A549 (cell line): ENCODE measurements at places on chromosomes 3 and 15.

DNA sequence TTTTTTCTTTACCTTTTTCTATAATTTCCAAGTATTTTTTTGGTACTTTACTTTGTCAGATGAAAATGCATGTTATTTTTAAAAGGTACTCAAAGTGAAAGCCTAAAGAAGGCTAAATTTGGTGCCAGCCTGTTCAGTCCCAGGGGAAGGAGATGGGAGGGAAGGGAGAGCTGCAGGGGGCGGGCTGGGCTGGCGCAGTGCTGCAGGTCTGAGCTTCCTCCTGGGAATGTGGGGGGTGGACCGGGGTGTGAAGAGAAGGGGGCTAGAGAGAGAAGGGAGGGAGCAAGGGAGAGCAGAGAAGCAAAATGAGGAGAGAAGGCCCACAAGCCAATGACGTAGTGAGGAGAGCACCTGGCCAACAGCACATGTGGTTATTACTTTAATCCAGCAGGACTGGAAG, 71.0 kb upstream of the SCN5A start:
- no peak for DNase-seq

DNA sequence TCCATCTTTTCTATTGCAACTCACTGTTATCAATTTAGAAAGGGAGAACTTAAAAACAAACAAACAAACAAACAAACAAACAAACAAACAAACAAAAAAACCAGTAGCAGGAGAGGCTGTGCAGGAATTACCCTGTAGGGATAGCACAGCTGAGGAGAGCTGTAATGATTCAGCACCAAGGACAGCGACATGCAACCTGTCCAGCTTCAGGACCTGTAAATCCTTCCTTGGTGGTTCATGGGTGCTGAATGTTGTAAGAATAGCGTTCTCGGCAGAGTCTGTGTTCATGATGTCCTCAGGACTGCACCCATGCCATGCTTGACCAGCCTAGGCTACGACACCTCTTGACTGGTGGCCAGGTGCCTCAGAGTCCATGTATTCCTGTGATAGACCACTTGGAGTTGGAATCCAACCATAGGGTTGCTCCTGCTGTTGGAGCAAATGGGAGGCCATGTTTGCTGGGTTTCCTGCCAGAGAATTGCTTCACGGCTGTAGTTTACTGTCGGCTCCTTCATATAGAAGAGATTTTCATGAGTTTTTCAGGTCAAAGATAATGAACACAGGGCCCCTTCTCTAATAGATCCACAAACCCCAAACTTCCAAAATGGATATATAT, 65.9 kb downstream of the CACNA2D3 start:
- DNase-seq, result peak; percentile 46

DNA sequence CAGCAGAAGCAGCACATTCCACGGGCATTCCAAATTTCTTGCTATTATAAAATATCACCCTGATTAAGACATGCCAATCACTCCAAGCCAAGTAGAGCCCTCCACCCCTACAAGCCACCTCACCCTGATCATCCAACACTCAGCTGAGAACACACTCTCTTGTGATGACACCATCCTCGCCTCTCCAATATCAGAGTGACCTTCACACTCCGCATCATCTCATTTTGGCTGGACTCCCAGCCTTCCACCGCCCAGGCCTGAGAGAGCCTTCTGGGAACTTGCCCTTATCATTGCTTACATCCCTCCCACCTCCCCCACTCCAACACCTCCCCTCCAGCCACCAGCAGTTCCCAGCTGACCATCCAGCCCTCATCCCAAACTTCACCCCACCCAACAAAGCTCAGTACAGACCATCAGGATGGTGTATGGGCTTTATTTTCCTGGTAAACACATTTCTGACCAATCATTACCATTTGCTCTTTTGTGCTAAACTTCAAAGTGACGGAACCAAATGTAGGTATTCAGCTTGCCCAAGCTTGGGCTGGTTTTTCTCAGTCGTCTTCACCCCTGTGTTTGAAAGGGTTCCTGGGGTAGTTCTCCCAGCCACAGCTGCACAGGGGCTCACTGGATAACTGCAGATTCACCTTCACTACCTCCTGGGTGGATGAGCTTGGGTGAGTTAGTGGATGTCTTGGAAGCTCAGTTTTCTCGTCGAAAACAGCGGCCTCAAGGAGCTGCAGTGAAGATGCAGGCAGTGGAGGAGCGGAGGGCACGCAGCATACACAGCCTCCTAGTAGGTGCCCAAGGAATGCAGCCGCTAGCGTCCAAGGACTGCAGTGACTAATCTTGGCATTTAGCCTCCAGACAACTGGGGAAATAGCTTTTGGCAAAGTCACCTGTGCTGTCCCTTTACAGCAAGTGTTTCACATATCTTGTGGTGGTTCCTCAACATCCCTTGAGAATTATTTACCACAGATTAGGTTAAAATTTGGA, 115.1 kb downstream of the LIPC start:
- peak; percentile 93 for DNase-seq

DNA sequence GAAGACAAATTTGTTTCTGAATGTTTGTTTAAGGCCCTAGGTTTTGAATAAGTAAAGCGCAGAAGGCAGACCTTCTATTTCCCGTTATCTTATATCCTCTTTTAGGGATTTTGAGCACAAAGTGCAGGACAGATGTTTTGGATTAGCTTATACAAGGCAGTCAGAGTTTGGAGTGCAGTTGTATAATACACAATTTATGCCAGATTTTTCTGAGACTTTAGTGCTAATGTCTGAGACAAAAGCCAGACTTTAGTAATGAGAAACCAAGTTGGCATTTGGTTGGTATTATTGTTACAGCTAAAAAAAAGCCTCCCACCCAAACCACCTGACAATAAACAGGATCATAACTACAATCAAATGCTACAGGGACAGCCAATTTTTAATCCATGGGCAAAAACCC, 309.9 kb upstream of the SATB1 start:
- DNase-seq, result no peak

GRCh38 chr15:99307735-99308134, 56.5 kb downstream of the LRRC28 start:
- no peak for DNase-seq

- no peak for DNase-seq
Measured at GRCh38 chr15:41354371-41354770, 21.7 kb downstream of the NUSAP1 start.

DNA sequence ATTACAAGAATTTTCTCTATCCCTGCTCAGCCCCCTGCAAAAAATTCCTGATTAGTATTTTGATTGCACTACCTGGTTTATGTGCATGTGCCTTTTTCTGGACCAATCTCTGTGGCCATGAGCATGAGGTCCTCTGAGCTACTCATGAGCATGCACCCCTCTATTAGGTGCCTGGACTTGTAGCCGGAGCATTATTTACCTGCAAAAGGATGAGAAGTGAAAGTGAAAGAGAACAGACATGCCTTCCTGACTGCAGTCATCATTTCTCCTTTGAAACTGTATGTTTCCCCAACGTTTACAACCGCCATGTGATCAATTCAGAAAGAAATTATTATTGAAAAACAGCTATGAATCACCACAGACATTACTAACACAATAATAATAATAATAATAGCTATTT, 1008.8 kb downstream of the ROBO2 start:
- DNase-seq, result no peak

DNA sequence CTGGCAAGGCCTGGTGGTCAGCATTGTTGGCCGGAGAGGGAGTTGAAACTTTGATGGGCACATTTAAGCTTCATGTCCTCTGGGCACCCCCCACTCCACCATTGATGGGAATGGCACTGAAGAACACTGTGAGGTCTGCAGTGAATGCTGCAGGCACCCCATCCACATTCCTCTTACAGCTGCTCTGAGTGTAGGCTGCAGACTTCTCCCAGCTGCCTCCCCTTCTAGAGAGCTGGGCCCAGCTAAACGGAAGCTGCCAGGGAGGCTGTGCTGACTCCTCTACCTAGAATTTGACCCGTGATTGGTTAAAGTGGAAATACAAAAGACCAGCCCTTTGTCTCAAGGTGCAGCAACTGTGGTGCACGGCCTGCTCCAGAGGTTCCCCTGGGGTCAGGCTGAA, 10.6 kb downstream of the TMEM158 start:
- DNase-seq, result no peak
